ENCODE measurements at places on chromosomes 7 and 10. TPM values are rescaled to one million over a fixed set of nuclear protein-coding genes. Genes with fewer than 3 reads are reported as not detected.

Gene STEAP1
- 8.5 TPM for total RNA-seq

Gene EPHA1
- not detected for total RNA-seq

Gene CTNNA3
- total RNA-seq, result not detected

Gene PLCE1
- under 0.01 TPM for total RNA-seq

Gene PRPS1L1
- total RNA-seq, result not detected

Gene CFTR
- total RNA-seq, result not detected

Gene EEF1AKMT2
- total RNA-seq, result 13.9 TPM

Gene ELOVL3
- total RNA-seq, result not detected

Gene MLXIPL
- not detected for total RNA-seq

Gene SCIN
- 0.09 TPM for total RNA-seq

Gene NUDT5
- 58.9 TPM for total RNA-seq

Gene TPK1
- total RNA-seq, result 11.1 TPM

Gene TMEM243
- 33.5 TPM for total RNA-seq

Gene PLXNA4
- total RNA-seq, result 18.4 TPM

Gene CAMK2B
- 3.1 TPM for total RNA-seq

Gene PON1
- total RNA-seq, result not detected

Gene RNF133
- total RNA-seq, result 0.72 TPM

Gene KLLN
- total RNA-seq, result 0.19 TPM

Gene SEMA3A
- total RNA-seq, result 47.7 TPM

Gene NPC1L1
- total RNA-seq, result not detected

Gene TDRD1
- total RNA-seq, result not detected

Gene NAT16
- not detected for total RNA-seq

Gene AKR1C1
- total RNA-seq, result 3.2 TPM

Gene TEX47
- total RNA-seq, result not detected

Data from endothelial cell of coronary artery (primary cell).